Activated CD4-positive, alpha-beta T cell treated with anti-CD3 and anti-CD28 coated beads, Interleukin-2, amount 10 ng/mL, durations not matched to agents 24 days and 14 days (primary cell): ENCODE measurements at places on chromosomes 2 and 18. TPM values are rescaled to one million over a fixed set of nuclear protein-coding genes. Genes with fewer than 3 reads are reported as not detected.

The NEU2 gene
- not detected in 2 replicates for total RNA-seq

The FARSB gene
- 57.4 and 58.5 TPM in 2 replicates for total RNA-seq

The UGT1A3 gene
- total RNA-seq, result not detected in 2 replicates

The RMDN2 gene
- 1.2 and 1.7 TPM in 2 replicates for total RNA-seq

The RIT2 gene
- total RNA-seq, result not detected in 2 replicates

DNA sequence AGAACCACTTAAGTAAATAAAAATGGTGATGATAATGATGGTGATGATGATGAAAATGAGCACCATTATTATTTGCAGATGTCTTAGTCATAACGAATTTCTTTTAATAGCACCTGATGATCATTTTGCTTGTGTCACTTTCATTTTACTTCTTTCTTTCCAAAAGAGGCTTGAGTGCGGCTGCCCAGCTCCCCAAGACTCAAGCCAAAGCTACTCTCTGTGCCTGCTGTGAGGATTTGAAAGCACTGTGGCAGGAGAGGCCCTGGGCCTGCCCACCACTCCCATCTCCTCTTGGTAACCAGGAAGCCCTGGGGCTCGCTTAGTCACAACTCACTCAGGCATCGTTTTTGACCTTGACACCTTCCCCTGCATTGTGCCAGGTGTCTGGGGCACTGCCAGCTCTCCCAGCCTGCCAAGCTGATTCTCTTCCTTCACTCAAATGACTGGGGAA is 41.2 kb downstream of the RPL37A start:
- H3K27me3 ChIP-seq, result peaks cover 3% of the 10 kb centered on the region
- no peaks in the 10 kb centered on the region for H3K36me3 ChIP-seq
- H3K4me1 ChIP-seq, result peaks cover 7% of the 10 kb centered on the region
- no peak overlapping the region for H3K27ac ChIP-seq
- no peak for DNase-seq

DNA sequence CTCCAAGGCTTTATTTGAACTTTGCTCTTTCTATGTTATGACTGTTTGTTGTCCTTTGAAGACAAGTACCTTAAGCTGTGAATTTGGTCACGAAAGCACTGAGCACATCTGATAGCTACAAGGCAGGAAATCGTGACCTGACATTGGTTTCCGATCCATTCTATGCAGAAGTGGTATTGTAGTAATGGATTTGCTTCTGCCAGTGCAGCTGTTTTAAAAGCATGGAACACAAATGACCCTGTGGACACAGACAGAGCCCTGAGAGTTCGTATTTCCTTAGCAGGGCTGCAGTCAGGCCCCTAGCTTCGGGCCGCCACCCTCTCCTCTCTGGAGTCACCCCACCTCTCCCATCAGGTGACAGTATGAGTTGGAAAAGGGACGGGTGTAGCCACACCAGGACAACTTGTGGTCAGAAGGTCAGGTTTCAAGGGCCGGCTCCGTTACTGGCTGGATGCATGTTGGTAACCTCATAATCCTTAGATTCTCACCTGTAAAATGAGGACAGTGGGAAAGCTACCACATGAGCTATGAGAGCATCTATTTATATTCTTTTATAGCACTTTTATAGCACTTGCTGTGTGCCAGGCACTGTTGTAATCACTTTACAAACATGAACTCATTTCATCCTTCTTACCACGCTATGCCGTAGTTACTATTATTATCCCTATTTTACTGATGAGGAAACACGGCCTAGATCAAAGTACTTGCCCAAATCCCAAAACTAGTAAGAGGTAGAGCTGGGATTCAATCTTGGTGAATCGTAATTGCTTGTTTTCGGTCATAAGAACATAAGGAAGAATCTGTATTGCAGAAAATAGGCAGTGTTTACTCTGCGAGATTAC is 70.2 kb downstream of the SPATS2L start:
- H3K36me3 ChIP-seq, result peaks cover 1% of the 10 kb centered on the region
- peak overlapping the region; percentile 53 for H3K27ac ChIP-seq
- DNase-seq, result peak; percentile 79
- H3K4me1 ChIP-seq, result peaks cover 73% of the 10 kb centered on the region
- H3K4me3 ChIP-seq, result peak overlapping the region; percentile 39

GRCh38 chr2:113198790-113199612 is 25.2 kb downstream of the PSD4 start:
- H3K27ac ChIP-seq, result peak overlapping the region; percentile 82
- no peaks in the 10 kb centered on the region for H3K27me3 ChIP-seq

DNA sequence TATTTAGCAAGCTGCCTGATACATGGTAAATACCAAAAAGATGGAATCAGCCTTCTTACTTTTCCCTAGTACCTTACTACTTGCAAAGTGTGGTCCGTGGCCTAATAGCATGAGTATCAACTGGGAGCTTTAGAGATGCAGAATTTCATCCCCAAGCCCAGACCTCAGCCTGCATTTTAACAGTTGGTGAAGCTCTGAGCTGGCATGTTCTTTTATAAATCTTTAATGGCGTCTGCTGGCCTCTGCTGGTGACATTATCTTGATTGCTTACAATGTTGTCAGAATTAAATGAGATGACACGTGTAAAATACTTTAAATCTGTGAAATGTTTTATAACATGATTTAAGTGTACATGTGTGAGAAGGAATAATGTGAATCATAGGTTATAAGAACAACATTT is 115.1 kb upstream of the NOSTRIN start:
- peaks cover 7% of the 10 kb centered on the region for H3K36me3 ChIP-seq
- DNase-seq, result peak; percentile 64
- peaks cover 8% of the 10 kb centered on the region for H3K4me1 ChIP-seq
- H3K4me3 ChIP-seq, result no peak overlapping the region
- no peaks in the 10 kb centered on the region for H3K27me3 ChIP-seq
- no peak overlapping the region for H3K27ac ChIP-seq

DNA sequence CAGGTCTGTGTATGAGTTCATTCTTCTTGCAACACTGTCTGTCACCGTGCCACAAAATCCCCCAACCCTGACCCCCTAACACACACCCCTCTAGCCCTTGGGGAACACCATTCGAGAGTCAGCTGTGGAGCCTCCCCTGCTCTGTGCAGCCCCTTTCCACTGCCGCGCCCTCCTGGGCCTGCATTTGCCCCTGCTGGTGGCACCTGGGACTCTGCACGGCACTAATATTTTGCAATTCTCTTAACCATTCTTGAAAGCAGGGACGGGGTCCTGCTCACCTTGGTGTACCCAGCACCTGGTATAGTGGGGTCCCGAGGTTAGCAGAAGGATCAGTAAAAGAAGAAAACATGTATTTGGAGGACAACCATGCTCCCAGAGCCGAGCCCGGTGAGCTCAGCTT is 124.0 kb downstream of the HDAC4 start:
- H3K36me3 ChIP-seq, result peaks cover 8% of the 10 kb centered on the region
- peaks cover 61% of the 10 kb centered on the region for H3K4me1 ChIP-seq
- H3K27me3 ChIP-seq, result peaks cover 3% of the 10 kb centered on the region
- H3K27ac ChIP-seq, result no peak overlapping the region
- H3K4me3 ChIP-seq, result no peak overlapping the region
- no peak for DNase-seq

DNA sequence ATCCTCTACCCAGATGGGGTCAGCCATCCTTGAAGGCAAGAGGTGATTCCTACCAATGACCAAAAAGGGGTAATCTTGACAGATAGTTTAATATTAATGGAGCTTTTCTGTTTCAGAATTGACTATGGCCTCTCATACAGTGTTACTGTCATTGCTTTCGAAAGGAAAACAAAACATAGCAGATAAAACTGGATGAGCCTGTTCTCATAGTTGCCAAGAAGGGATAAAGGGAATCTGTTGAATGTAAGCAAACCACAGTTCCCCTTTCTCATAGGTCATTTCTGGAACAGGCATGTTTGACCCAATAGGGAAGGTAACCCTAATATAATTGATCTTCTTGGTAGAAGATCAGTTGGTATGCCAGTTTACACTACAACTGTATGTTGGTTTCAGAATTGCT is 1.6 kb downstream of the RAB27B start:
- no peak overlapping the region for H3K4me3 ChIP-seq
- no peak overlapping the region for H3K27ac ChIP-seq

DNA sequence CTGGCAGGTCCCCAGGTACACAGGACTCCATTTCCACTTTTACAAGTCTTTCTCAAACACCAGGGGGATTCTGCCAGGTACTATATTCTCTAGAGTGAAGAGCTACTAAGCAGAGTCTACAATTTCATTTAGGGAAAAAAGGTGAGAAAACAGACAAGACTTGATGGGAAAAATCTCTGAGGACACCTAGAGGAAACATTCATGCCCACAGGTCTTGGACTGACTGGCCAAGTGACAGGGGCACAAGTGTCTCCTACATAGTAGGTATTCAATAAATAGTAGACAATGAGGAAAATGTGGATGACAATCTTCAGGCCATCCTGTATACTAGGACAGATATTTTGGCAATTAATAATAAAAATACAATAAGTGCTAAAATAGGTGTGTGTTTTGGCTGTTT is 228.6 kb downstream of the CLIP4 start:
- H3K36me3 ChIP-seq, result no peaks in the 10 kb centered on the region
- no peaks in the 10 kb centered on the region for H3K4me1 ChIP-seq
- DNase-seq, result no peak
- H3K27me3 ChIP-seq, result peaks cover 25% of the 10 kb centered on the region
- no peak overlapping the region for H3K27ac ChIP-seq
- no peak overlapping the region for H3K4me3 ChIP-seq

- H3K36me3 ChIP-seq, result no peaks in the 10 kb centered on the region
- H3K4me3 ChIP-seq, result no peak overlapping the region
- no peaks in the 10 kb centered on the region for H3K4me1 ChIP-seq
- H3K27ac ChIP-seq, result no peak overlapping the region
Measured at GRCh38 chr2:67649331-67650261, 252.5 kb downstream of the ETAA1 start.

GRCh38 chr2:158205215-158205614 is 103.5 kb downstream of the UPP2 start:
- H3K4me3 ChIP-seq, result no peak overlapping the region
- no peaks in the 10 kb centered on the region for H3K4me1 ChIP-seq
- DNase-seq, result no peak
- H3K36me3 ChIP-seq, result no peaks in the 10 kb centered on the region
- H3K27me3 ChIP-seq, result peaks cover 14% of the 10 kb centered on the region

GRCh38 chr18:13256444-13257305 is 38.1 kb downstream of the LDLRAD4 start:
- H3K27ac ChIP-seq, result no peak overlapping the region
- H3K27me3 ChIP-seq, result no peaks in the 10 kb centered on the region
- H3K4me1 ChIP-seq, result peaks cover 24% of the 10 kb centered on the region
- DNase-seq, result no peak

- no peak for DNase-seq
- no peak overlapping the region for H3K27ac ChIP-seq
- no peaks in the 10 kb centered on the region for H3K36me3 ChIP-seq
- peaks cover 12% of the 10 kb centered on the region for H3K27me3 ChIP-seq
- H3K4me3 ChIP-seq, result no peak overlapping the region
Measured at GRCh38 chr2:119409506-119409905, 22.1 kb upstream of the TMEM37 start.

DNA sequence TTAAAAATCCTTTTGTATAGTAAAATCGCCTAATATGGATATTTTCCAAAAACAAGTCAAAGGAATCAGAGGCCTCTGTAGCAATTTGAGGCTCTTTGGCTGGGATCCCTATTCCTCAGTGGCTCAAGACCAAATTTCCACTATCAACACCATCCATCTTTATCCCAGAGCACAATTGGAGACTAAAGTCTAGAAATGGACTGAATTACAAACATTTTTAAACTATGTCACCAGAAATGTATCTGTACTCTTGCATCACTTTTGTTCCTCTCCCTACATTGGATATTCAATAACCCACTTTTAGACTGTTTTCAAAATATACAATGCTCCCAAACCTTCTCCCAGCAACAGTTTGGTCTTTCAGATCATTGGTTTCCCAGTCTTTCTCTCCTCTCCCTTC is 140.4 kb upstream of the KLHL29 start:
- H3K4me3 ChIP-seq, result no peak overlapping the region
- no peak for DNase-seq
- H3K36me3 ChIP-seq, result no peaks in the 10 kb centered on the region
- H3K4me1 ChIP-seq, result no peaks in the 10 kb centered on the region
- H3K27me3 ChIP-seq, result no peaks in the 10 kb centered on the region

- peaks cover 64% of the 10 kb centered on the region for H3K36me3 ChIP-seq
- no peaks in the 10 kb centered on the region for H3K27me3 ChIP-seq
Measured at GRCh38 chr2:232551250-232551638, 755 bp downstream of the EIF4E2 start.

GRCh38 chr18:48866028-48866733 is 84.6 kb downstream of the SMAD7 start:
- H3K36me3 ChIP-seq, result peaks cover 5% of the 10 kb centered on the region
- H3K4me3 ChIP-seq, result no peak overlapping the region
- peaks cover 24% of the 10 kb centered on the region for H3K4me1 ChIP-seq
- DNase-seq, result no peak
- no peak overlapping the region for H3K27ac ChIP-seq
- H3K27me3 ChIP-seq, result no peaks in the 10 kb centered on the region

DNA sequence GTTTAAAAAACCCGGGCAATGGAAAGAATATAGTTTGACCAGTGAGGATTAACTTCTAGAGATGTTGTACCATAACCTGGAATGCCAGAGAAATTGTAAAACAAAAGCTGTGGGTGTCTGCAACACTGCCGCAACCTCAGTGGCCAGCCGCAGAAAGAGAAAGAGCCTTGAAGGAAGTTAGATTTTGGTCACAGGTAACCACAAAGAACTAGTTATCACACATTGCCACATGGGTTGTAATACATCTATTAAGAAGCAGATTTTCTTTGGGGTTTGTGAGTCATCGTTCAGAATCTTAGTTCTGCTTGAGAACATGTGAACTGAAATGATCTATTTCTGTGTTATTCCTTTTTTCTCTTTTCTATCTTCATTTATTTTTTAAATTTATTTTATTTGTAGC is 222.9 kb upstream of the AGAP1 start:
- H3K27ac ChIP-seq, result peak overlapping the region; percentile 67
- peak; percentile 77 for DNase-seq
- H3K4me3 ChIP-seq, result no peak overlapping the region
- no peaks in the 10 kb centered on the region for H3K36me3 ChIP-seq
- peaks cover 56% of the 10 kb centered on the region for H3K27me3 ChIP-seq

- H3K27ac ChIP-seq, result peak overlapping the region; percentile 13
- DNase-seq, result no peak
- peaks cover 14% of the 10 kb centered on the region for H3K4me1 ChIP-seq
- no peaks in the 10 kb centered on the region for H3K36me3 ChIP-seq
Measured at GRCh38 chr2:30436859-30437435, 10.1 kb upstream of the LCLAT1 start.

DNA sequence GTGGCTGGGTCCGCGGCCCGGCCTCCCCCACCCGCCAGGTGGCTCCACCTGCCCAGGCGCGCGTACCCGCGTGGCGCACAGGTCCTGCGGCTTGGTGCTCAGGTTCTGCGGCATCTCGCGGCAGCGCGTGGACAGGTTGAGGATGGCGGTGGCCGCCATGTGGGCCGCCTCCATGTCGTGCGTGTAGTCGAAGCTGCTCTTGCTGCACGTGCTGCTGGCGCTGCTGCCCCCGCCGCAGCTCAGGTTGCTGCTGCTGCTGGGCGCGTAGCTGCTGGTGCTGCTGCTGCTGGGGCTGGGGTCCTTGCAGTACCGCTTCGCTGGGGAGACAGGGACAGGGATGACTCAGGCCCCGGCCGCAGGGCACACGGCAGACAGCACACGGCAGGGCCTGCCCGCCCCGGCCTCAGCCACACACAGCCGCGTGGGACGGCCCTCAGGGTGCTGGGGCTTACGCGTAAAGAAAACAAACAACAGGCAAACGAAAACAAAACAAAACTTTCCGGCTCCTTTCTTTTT is 147.7 kb upstream of the PXDN start:
- DNase-seq, result no peak
- H3K36me3 ChIP-seq, result no peaks in the 10 kb centered on the region
- no peak overlapping the region for H3K27ac ChIP-seq
- H3K27me3 ChIP-seq, result no peaks in the 10 kb centered on the region
- H3K4me3 ChIP-seq, result no peak overlapping the region

- DNase-seq, result no peak
- H3K27ac ChIP-seq, result no peak overlapping the region
- no peaks in the 10 kb centered on the region for H3K4me1 ChIP-seq
- no peaks in the 10 kb centered on the region for H3K36me3 ChIP-seq
- H3K27me3 ChIP-seq, result peaks cover 20% of the 10 kb centered on the region
- H3K4me3 ChIP-seq, result no peak overlapping the region
Measured at GRCh38 chr2:108345951-108346350, 31.8 kb upstream of the SULT1C4 start.
